D341Med (cell line): ENCODE measurements at places on chromosomes 6 and 20.

DNA sequence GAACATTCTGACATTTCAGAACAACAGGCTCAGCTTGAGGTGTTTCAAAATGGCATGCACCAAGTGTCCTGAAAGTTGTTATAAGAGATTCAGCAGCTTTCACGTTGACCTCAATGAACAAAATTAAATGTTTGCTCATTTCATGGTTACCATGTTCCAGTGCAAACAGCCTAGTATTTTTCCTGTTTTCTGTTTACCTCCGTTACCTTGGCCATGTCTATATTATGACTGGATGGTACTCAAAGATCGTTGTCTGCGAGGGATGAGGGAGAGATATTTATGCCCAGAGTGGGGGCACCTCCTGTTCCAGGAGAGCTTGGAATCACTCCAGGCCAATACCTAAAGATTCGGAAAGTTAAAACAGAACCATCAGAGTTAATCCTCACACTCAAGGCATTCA is 83.8 kb upstream of the SASH1 start:
- no peak for DNase-seq

- no peak for DNase-seq
Measured at GRCh38 chr6:70314296-70314695, 11.4 kb upstream of the COL9A1 start.

DNA sequence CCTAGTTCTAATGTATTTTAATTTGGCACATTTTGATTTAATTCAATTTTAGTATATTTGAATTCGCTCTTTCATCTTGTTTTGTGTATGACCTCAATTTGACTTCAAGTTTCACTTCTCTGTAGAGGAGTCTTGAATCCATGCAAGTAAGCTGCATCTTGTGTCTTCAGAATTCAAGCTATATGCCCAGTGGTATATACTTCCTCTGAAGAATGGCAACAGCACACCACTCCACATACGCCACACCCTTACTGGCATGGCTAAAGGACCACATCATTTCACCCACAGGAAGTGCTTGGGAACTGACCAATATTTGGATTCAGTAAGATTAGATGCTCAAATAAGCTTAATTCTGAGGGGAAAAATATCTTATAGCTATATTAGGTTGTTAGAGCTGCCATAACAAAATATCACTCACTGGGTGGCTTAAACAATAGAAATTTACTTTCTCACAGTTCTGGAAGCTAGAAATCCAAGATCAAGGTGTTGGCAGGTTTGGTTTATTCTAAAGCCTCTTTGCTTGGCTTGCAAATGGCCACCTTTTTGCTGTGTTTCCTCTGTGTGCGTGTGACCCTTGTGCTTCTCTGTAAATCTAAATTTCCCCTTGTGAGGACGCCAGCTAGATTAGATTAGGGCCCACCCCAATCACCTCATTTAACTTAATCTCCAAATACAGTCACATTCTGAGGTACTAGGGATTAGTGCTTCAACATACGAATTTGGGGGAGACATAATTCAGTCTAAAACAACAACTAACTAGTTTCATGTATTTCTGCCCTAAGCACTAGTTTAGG is 2.8 kb upstream of the ASF1A start:
- no peak for DNase-seq

DNA sequence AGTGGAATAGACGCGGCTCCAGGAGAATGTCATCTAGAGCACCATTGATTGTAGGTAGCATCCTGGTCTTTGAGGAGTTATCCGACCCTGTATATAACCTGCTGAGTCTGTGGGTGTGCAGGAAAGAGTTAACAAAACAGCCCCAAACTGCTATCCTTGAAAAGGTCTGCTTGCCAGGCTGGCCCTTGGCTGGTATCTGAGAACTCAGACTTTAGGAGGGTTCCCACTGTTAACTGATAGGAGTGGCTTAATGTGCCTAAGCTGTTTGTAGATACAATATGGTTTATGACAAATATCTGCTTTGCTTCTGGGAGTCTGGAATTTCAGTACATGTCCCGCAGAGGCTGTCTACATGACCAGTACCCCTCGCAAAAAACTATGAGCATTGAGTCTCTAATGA is 27.6 kb upstream of the MCUR1 start:
- no peak for DNase-seq

- DNase-seq = peak; percentile 98
Measured at GRCh38 chr6:41735427-41736185, at the start of gene TFEB. Gene TFEB, minus strand, starts transcription at chr6:41735608. Its CDS starts 44,395 bp downstream, at chr6:41691213.

- peak; percentile 46 for DNase-seq
Measured at GRCh38 chr6:25717866-25718740, 36.4 kb upstream of the SLC17A4 start.

GRCh38 chr20:29873946-29874345 is 1383.5 kb upstream of the DEFB115 start:
- peak; percentile 53 for DNase-seq

DNA sequence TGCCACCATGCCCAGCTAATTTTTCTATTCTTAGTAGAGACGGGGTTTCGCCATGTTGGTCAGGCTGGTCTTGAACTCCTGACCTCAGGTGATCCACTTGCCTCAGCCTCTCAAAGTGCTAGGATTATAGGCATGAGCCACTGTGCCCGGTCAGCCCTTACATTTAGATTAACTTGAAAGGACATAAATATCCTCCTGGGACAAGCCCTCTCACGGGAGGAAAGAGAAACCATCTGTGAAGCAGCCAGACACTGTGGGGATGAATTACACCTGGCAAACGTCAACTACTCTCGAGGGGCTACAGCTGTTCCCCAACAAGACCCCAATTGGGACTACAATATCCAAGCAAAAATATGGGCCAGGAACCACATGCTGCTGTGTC is 32.7 kb upstream of the SAMHD1 start:
- DNase-seq = peak; percentile 41

DNA sequence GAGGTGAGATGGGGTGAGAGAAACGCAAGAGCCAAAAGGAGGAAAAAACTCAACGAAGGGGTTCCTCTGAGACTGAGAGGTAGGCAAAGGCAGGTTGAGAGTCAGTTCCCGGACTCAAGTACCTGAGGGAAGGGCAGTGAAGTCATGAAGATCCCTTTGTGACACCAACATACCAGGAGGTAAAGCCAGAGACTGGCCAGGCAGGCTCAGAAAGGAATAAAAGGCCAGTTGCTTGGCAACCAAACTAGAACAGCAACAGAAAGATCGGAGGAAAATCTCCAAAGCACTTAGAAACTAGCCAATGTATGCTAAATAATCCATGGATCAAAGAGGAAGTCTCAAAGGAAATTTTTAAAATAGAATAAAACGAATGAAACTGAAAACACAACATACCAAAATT is 209.8 kb upstream of the PROKR2 start:
- no peak for DNase-seq

DNA sequence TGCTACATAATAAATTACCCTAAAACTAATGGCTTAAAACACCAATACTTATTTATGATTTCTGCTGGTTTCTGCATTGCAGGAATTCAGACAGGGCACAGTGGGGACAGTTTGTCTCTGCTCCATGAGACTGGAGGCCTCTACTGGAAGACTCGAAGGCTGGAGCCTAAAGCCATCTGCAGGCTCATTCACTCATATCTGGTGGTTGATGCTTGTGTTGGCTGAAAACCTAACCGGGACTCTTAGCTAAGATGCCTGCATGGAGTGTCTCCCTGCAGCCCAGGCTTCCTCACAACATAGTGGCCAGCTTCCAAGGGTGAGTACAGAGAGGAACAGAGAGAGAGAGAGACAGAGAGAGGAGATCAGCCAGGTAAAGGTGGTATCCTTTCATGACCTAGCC is 195.5 kb upstream of the FOXA2 start:
- DNase-seq = no peak

DNA sequence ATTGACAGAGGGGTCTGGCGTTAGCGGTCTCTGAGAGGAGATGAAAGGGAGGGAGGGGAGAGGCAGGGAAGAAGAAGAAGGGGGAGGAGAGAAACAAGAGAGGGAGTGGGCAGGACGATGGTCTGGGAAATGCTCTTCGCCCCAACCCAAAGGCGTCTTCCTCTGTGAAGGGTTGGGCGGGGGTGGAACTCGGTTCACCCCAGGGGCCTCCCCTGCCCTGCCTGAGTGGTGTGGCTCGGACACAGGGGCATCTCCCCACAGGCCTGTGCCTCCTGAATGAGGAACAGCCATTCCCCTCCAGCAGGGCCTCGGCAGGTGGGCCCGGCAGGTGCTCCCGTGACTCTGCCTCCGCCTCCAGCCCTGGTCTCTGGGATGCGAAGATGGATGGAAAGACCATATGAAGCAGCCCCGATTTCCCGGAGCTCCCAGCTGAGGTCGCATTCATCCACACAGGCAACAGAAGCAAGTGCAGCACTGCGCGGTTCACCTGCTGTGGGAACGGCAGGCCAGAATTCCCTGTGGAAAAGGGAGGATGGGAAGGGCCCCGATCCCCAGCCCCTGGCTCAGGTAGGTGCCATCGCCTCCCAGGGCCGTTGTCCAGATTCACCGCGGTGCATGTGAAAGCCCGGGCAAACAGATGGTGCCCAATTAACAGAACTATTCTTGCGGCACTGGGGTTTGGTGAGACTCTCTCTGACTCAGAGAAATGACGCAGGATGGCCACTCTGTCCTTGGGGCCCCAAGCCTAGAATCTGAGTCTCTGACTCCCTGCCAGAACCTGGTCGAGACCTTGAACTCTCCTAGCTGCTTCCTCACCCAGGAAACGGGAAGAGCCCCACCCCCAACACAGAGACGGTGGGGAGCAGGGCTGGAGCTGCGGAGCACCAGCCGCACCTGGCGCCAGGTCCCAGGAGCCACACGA is 29.4 kb upstream of the RPS6KA2 start:
- DNase-seq = no peak

GRCh38 chr20:41696428-41696827 is 78.3 kb upstream of the CHD6 start:
- no peak for DNase-seq

DNA sequence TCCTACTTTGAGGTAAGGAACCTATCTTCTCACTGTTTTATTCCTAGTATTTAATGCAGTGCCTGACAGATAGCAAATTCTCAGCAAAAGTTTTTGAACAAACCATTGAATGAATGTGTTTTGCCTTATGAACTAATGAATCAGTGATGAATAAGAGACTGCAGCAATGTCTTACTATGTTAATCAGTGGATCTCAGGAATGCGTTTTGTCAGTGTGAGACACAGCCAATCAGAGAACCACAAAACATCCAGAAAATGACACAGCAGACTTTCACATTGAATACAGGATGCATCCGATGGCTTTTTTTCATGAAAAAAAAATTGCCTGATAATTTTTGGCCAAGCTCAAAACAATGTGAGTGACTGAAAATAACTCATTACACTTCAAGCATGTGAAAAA is 270.5 kb downstream of the BMP2 start:
- no peak for DNase-seq

- no peak for DNase-seq
Measured at GRCh38 chr6:52415917-52416628, 4.1 kb upstream of the EFHC1 start.

DNA sequence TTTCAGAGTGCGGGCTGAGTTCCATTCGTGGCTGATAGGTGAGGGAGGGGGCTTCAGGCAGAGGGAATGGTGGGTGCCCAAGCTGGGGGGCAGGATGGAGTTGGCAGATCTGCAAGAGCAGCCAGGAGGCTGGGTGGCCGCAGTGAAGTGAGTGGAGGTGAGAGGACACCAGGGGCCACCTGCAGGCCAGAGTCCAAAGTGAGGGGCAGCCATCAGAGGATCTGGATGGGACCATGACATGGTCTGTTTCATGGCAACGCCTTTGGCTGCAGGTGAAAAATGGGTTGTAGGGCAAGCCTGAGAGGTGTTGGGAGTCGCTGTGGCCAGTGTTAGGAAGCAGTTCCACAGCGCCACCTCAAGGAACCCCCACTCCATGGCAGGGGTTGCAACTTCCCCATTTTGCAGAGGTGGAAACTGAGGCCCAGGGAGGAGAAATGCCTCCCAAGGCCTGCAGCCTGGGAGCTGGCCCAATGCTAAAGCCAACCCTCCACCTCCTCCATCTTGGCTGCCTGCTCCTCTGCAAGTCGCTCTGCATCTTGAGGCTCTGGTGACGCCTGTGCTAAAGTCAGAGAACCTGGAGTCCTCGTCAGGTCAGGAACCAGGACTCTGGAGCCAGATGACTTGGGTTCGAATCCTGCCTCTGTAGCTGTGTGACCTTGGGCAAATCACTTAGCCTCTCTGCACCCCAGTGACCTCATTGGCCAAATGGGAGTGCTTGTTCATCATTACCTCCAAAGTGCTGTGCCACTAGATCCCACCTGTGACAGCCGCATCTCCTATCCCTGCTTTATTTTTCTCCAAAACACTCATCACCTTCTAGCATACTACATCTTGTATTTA is 153.8 kb downstream of the CEBPB start:
- DNase-seq = no peak

GRCh38 chr20:50305636-50306477 is 115.2 kb downstream of the CEBPB start:
- DNase-seq = no peak

DNA sequence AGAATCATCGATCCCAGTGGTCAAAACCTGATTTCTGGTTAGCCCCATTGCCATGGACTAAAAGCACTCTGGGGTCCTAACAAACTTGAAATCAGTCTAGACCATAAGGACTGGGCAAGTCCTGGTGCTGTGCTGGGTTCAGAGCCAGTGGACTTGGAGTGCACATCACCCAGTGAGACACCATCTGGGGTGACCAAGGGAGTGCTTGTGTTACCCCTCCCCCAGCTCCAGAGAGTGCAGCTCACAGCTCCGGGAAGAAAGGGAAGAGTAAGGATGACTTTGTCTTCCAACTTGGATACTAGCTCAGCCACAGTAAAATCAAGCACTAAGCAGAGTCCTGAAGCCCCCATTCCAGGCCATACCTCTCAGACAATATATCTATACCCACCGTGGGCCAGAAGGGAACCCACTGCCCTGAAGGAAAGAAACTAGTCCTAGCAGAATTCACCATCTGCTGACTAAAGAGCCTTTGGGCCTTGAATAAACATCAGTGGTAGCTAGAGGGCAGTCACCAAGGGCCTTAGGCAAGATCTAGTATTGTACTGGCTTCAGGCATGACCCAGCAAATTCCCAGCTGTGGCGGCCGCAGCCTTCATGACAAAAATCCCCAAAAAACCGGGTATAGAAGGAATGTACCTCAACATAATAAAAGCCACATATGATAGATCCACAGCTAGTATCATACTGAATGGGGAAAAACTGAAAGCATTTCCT is 153.5 kb upstream of the OGFRL1 start:
- no peak for DNase-seq
